Neural progenitor cell (in vitro differentiated cells): ENCODE measurements at places on chromosomes 4 and X. TPM values are rescaled to one million over a fixed set of nuclear protein-coding genes. Genes with fewer than 3 reads are reported as not detected.

The KCND1 gene
- total RNA-seq: 0.39 and 1.4 TPM in 2 replicates

The UCP1 gene
- 0.28 TPM in 1 of 2 replicates, not detected in the other for total RNA-seq

DNA sequence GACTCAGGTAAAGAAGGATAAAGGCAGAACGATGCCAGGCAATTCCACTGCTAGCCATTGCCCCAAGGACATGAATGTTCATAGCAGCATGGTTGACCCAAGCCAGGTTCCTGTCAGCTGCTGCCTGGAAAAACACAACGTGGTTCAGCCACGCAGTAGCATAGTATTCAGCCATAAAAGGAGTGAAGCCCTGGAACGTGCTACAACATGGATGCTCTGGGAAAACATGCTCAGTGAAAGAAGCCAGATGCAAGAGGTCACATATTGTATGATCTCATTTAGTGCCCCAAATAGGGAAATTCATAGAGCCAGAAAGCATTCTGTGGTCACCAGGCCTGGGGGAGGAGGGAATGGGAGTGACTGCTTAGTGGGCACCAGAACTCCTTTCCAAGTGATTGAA is 129.8 kb downstream of the GPR143 start:
- no peak for DNase-seq

DNA sequence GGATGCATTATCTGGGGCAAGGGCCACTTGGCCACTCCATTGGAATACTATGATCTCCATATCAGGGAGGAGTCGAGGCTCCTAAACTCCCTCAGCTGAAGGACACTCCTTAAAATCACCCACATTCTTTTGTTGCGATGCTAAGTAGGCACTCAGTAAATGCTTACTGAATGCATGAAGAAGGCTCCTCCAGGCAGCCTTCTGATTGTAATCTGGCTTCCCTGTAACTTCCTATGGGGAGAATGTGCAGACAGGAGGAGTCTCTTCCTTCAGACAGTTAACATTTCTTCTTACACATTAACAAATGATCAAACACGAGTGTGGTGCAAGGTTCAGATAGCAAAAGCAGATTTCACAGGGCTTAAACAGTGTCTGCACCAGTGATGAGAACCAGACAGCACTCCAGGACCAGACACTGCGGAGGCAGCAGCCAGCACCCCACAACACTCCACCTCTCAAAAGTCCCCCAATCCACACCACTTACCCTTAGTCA is 21.4 kb upstream of the USO1 start:
- DNase-seq: no peak

DNA sequence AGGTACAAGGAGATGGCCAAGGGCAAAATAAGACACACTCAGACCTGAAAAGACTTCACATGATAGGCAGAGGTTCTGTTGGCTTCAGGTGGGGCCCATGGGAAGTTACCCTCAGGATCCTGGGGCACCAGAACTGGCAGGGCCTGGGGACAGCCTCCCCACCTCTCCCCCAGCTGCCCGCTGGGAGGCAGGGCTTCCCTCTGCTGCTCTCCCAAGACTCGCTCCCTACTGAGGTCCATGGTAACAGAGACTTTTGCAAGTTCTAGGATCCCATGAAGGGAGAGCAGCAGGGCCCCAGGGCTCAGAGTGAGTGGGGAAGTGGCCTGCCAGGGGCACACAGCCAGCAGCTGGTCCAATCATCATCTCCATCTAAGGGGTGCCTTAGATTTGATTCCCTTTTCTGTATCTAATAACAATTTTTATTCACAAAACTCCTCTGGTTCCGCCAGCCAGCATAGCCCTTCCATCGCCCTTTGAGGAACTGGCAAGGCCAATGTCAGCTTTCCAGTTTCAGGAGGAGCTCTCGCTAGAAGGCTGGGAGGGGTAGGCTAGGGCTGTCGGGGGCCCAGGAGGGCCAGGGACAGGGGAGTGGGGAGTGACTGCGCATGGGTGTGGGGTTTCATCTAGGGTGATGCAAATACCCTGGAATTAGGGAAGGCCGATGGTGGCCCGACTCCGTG is 78.2 kb downstream of the SLC2A9 start:
- DNase-seq: no peak

The HTR2C gene
- total RNA-seq: 1.4 and 1.7 TPM in 2 replicates

DNA sequence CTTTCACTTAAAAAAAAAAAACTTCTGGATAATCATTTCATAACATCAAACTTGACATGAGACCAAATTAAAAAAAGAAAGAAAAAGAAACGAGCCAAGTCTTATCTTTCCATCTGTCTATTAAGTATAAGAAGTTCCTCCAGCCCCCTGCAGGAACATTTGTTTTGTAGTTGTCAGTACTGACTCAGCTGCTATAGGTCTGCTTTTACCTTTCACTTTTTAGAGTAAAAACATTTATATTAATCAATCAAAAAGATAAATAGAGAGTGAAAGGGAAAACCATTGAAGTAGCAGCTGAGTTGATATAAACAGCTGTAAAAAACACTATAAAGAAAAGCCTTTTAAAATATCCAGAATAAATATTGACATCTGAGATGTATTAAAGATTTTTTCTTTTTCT is 46.1 kb downstream of the CCDC158 start:
- DNase-seq: no peak

DNA sequence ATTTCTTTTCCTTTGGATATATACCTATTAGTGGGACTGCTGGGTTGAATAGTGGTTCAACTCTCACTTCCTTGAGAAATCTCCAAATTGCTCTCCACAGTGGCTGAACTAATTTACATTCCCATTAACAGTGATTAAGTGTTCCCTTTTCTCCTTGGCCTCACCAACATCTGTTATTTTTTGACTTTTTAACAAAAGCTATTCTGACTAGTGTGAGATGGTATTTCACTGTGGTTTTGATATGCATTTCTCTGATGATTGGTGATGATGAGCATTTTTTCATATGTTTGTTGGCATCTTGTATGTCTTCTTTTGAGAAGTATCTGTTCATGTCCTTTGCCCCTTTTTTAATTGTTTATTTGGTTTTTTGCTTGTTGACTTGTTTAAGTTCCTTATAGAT is 413.0 kb downstream of the MAPK10 start:
- no peak for DNase-seq

DNA sequence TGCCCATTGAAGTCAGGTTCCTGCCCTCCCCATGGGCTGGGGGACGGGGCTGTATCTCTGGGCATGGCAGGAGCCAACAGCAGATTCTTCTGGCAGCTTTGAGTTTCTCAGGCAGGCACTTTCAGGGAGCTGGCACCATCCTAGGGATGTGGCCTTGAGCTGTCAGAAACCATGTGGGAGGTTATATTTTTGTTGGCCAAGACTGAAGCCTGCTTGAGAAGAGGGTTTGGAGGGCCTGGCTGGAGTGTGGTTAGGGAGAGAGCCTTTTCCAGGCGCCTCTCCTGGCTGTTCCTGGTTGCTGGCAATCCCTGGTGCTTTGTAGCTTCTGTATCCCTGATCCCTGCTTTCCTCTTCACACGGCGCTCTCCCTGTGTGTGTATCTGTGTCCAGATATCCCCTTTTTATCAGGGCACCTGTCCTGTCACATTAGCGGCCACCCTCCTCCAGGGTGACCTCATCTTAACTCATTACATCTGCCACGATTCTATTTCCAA is 30.6 kb upstream of the SORCS2 start:
- no peak for DNase-seq

DNA sequence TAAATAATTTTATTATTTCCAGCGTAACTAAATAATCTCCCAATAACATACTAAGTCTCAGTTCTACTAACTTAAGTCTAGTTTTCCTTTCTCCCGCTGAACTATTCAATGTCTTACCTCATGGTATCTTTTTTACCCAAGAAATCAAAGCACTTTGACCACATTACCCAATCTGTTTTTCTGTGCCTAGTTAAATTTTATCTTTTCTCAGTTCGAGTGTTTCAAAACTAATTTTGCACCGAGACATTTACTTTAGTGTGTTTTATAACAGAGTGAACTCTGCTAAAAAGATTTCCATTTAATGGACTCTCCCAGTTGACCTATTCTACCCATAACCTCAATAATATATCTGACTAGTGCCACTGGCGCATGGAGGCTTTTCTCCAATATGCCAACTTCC is 67.6 kb upstream of the IRF2 start:
- DNase-seq: no peak

DNA sequence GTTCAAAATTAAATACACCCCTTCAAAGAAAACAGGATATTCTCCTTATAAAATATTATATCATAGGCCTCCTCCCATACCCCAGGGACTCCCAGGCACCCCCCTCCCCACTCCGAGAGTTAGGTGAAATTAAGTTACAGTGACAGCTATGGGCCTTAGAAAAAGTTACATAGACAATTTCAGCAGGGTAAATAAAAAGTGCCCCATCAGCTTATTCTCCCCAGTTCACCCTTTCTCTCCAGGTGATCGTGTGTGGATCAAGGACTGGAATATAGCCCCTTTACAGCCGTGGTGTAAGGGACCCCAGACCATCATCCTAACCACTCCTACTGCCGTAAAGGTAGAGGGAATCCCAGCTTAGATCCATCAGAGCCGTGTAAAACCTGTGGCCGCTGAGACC is 147.6 kb upstream of the FGF16 start:
- no peak for DNase-seq

DNA sequence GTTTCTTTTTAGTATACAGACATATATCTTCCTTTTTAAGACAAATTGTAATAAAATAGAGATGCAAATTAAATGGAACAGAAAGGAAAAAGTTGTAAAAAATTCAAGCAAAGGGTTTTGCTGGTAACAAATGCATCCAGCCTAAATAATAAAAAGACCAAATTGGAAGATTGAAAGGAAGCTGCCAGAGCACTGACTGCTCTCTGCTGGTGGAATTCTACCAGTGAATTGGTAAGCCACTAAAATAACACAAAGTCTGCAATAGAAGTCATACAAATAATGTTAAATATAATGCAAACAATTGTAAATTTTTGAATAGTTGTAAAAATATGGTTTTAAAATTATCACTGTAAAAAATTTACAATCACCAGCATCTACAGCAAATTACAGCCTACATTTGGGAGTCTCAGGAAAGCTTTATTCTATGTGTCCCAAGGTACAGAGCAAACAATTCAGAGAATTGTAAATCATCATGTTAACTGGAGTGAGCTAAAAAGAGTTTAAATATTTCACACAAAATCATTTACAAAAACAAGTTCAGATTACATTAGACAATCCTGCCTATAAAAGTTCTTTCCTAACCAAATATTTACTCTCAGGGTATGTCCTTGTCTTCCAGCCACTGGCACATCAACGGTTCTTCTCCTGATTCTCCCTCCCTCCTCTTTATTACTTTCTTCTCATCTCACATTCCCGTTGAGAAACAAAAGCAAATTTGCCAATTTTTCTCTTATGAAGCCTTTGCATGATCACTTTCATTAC is 1322.5 kb downstream of the PCDH7 start:
- DNase-seq: no peak

The WNK3 gene
- total RNA-seq: 36.1 and 50.2 TPM in 2 replicates

DNA sequence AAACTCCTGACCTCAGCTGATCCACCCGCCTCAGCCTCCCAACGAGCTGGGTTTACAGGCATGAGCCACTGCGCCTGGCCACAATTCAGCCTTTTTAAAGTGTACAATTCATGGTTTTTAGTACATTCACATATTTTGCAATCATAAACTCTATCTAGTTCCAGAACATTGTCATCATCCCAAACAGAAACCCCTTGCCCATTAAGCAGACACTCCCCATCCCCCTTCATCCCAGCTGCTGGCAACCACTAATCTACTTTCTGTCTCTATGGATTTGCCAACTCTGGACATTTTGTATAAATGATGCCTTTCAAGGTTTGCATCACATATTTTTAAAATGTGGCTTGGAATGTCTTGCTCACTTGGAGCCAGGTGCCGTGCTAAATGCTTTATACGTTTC is 4.5 kb downstream of the CD99L2 start:
- DNase-seq: no peak

DNA sequence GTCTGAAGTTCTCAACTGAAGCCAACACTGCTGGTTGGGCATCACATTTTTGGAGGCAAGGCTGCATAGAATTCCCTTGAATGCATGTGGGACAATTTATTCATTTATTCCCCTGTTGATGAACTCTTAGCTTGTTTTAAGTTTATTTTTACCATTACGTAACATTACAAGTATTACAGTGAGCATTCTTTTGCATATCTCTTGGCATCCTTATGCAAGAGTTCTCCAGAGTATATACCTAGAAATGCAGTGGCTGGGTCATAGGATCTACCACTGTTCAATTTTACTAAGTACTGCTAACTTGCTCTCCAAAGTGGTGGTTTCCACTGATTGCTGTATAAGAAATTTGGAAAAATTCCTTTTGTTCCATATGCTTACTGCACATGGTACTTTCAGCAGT is 66.5 kb downstream of the UCHL1 start:
- DNase-seq: no peak

DNA sequence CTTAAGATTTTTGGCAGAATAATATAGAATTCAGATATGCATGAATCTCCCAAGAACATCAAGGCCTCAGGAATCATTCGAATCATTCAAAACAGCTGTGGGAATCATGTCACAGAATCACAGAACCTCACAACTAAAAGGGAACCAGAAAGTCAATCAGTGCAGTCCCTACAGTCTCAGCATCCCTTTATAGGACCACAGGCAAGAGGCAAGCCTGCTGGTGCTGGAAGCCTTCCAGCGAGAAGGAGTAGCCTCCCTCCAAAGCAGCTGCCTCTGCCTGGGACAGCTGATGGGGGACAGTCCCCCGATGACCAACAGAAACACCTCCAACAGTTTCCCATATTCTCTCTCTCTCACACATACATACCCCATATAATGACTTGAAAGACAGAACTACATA is 20.7 kb downstream of the QDPR start:
- no peak for DNase-seq

The TMEM255A gene
- 2.0 and 3.5 TPM in 2 replicates for total RNA-seq

- DNase-seq: no peak
Measured at GRCh38 chrX:137562096-137562495, 3.8 kb upstream of the ZIC3 start.

- DNase-seq: no peak
Measured at GRCh38 chrX:73841337-73841736, 278.3 kb downstream of the CHIC1 start.

The LRCH2 gene
- 18.1 and 24.9 TPM in 2 replicates for total RNA-seq

The SSX2 gene
- not detected in 2 replicates for total RNA-seq

DNA sequence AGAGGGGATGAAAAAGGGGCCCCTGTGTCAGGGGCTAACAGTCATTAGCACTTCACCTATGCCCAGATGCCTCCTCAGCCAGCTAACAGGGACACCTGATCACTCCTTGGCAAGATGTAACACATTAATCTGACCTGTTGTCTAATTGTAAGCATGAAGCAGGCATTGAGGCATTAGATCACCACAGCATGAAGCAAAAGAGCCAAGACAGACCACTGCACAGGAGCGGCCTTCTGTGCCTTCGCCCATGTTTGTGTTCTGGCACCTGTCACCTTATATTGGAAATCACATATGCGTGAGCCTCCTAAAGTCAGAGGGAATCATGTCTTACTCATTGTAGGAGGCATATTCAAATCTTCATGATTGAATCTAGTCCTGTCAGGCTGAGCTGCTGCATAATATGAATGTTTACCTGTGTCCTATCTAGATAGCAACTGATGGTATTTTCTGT is 48.4 kb downstream of the PTTG2 start:
- no peak for DNase-seq
